HepG2 (cell line): ENCODE measurements at places on chromosomes 7 and 10. TPM values are rescaled to one million over a fixed set of nuclear protein-coding genes. Genes with fewer than 3 reads are reported as not detected.

DNA sequence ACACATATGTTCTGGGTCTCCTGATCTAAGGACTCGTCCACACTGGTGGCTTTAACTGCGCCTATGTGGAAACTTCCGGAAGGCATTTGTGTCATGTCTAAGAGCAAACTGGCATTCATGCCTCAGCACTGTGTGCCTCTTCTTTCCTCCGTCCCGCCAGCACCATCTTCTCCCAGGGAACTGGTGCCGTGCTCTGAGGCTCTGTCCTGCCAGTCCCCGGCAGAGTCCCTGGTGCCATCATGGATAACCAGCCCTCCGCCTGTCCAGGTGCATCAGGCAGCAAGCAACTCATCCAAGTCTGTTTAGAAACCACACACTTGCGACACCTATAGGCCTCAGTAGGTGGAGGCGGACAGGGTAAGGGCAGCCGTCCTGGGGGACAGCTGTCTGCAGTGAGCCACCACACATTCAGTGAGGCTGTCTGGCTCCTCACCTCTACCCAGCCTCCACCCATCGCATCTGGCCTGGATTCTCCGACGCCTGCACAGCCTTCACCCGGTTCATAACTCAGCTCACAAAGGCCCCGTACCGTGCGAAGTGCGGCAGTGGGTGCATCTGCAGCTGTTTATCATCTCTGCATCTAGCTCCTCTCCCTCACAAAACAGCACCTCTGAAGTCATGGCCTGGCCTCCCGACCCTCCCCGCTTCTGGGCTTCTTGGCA lies 162.7 kb downstream of the DIP2C start:
- no peaks in the 10 kb centered on the region for H3K4me1 ChIP-seq
- H3K36me3 ChIP-seq, result no peaks in the 10 kb centered on the region
- no peak overlapping the region for H3K27ac ChIP-seq
- no peaks in the 10 kb centered on the region for H3K27me3 ChIP-seq
- DNase-seq, result no peak
- no peak overlapping the region for H3K4me3 ChIP-seq

DNA sequence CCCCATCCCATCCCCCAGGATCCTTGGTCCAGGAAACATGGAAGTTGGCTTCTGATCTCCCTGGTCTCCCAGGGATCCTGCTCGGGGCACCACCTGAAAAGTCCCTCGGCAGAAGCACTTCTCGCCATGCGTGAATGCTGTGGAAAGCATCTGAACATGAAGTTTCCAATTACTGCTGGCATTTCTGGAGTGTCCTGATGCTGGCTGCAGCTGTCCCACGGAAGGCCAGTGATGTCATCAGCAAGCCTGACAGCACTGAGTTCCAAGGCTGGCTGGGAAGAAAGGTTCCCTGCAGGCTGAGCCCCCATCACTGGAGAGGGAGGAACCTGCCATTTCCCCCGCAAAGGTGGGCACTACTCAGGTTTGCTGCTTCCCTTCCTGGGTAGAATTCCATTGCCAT lies 71.4 kb downstream of the KCNMA1 start:
- no peaks in the 10 kb centered on the region for H3K4me1 ChIP-seq
- no peak overlapping the region for H3K4me3 ChIP-seq
- H3K27ac ChIP-seq, result no peak overlapping the region

LRRD1 gene
- 0.03 TPM in 1 of 2 replicates, not detected in the other for polyA plus RNA-seq

DNA sequence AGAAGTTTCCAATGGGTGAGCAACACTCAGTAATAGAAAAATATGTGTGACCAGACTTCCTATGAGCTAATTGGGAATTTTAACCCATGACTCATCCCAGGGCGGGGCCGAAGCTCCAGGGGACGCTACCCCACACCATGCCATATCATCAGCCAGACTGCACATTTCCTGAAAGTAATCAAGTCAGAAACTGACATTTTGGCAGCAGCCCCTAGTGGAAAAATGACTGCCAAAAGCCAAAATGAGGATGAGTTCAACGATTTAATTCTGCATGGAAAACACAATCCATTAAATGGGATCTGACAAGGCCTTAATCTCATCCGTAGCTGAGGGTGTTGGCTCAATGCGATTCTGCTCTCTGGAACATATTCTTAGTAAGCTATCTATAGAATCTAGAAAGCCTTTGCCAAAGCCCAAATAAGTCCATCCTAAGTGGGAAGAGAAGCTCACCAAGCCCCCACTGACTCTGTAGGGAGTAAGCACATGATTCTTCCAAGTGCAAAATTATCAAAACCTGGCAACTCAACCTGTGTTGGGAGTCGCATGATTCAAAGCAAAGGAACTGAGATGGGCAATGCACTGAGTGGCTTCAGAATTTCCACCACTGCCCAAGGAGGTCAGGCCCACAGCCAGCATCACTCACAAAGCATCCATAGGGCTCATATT lies 93.1 kb upstream of the PDE1C start:
- H3K4me3 ChIP-seq, result no peak overlapping the region
- no peaks in the 10 kb centered on the region for H3K4me1 ChIP-seq
- no peak for DNase-seq
- no peak overlapping the region for H3K27ac ChIP-seq

DNA sequence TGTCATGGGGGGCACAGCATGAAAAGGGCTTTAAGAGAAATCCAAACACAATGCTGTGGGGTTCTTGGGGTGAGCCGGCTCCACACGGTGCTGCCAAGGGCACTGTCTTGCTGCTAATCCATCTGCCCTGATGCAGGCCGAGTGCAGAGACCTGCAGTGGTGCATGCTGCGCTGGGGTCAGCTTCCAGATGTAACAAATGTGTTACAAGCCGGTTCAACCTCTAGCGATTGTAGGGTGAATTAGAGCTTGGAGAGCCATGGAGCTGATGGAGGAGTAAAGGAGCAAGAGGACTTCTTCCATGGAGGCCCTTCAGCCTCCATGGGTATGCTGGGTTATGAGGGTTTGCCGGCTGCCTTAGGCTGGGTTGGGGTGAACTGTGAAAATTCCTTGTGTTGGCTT lies 402.3 kb downstream of the TYW1 start:
- no peaks in the 10 kb centered on the region for H3K36me3 ChIP-seq
- H3K27me3 ChIP-seq, result no peaks in the 10 kb centered on the region
- DNase-seq, result no peak
- no peaks in the 10 kb centered on the region for H3K4me1 ChIP-seq
- H3K27ac ChIP-seq, result no peak overlapping the region
- no peak overlapping the region for H3K4me3 ChIP-seq
